ELR (cell line): ENCODE measurements at places on chromosomes 11 and 22.

- DNase-seq: peak; percentile 1
These were observed 291.8 kb downstream of the MIAT start for GRCh38 chr22:26949193-26949592.

GRCh38 chr11:17547932-17548331 lies 873 bp downstream of the OTOG start:
- no peak for DNase-seq

DNA sequence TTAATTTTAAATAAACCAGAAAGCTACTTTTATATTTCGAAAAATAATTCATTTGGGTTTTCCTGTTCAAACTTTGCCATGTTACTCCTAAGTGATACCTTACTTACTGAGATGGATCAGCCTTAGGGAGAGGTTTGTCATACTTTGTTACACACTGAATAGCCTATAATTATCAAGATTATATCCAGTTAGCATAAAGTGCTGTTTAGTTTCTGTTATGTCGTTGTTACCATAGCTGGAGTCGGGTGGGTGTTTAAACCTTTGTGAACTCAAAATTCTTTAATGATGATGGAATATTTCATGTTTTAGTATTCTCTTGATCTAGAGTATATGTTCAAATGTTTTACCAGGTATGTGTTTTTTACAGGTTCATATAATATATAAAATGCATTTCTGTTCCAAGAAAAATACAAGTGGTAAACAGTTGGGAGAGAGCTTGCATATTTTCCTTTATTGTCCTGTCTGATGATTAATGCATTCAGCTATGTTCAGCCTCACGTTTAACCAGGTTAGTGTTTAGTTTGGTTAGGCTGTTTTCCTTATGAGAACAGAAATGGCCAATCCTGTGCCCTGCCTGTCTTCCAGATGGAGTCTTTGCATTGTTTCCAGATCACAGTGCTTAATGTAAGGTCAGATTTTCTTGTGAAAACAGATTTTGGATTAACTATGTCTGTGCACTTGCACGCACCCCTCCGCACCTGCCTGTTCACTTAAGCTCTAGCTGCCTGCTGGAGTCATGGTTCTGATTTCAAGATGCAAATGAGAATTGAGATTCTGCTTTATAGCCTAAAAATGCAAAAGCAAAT lies 105.6 kb downstream of the ATXN10 start:
- DNase-seq: peak; percentile 33

- no peak for DNase-seq
These were observed 54.3 kb upstream of the CREB3L1 start for GRCh38 chr11:46223252-46223513.

- DNase-seq: peak; percentile 56
These were observed 786 bp downstream of the CAPN1 start for GRCh38 chr11:65182258-65183170.

- DNase-seq: peak; percentile 87
These were observed 76.0 kb downstream of the UBASH3B start for GRCh38 chr11:122731500-122731913.

- no peak for DNase-seq
These were observed 40.3 kb downstream of the MCHR1 start for GRCh38 chr22:40719599-40719998.

- no peak for DNase-seq
These were observed 34.4 kb downstream of the HIRA start for GRCh38 chr22:19396934-19397733.

- DNase-seq: no peak
These were observed 50.6 kb downstream of the ELFN2 start for GRCh38 chr22:37376643-37377042.

- no peak for DNase-seq
These were observed 189.8 kb downstream of the SNX19 start for GRCh38 chr11:130726234-130727037.

GRCh38 chr11:14934641-14935351 lies 37.4 kb downstream of the CALCA start:
- no peak for DNase-seq

GRCh38 chr11:62024936-62025486 lies 57.6 kb upstream of the FTH1 start:
- DNase-seq: no peak

GRCh38 chr11:4610258-4610935 lies 2.4 kb upstream of the TRIM68 start:
- peak; percentile 29 for DNase-seq

- no peak for DNase-seq
These were observed 177.5 kb downstream of the MYO18B start for GRCh38 chr22:25919452-25919851.

- DNase-seq: peak; percentile 88
These were observed 17.5 kb downstream of the RELT start for GRCh38 chr11:73393479-73394415.

DNA sequence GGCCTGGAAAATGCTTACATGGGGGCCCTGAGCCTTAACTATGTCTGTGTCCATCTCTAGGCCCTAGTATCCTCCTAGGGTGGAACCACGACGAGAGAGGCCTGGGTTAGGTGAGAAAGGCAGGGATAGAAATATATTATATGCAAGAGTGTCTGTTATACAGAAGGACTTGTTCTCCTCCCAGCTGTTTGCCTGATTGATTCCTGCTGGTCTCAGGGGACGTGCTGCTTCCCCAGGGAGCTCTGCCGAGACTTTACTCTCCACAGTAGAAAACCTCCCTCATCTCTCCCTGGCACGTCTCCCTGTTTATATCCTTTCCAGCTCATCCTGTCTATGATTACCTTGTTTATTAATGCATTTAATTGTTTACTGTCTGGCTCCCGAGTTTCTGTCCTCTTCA lies 132.6 kb downstream of the MIAT start:
- DNase-seq: no peak

DNA sequence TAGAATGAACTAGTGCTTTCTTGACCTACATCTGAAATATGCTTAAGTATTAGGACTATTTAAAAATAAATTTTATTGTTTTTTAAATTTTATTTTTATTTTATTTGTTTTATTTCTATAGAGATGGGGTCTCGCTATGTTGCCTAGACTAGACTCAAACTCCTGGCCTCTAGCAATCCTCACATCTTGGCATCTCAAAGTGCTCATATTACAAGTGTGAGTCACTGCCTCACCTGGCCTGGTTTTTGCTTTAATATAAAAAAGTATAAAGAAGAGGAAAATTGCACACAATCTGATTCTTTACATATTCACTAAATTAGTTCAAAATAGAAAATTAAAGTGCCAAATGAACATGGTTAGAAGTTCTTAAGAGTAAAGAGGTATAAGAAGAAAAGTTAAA lies 37.5 kb downstream of the HEPHL1 start:
- no peak for DNase-seq

DNA sequence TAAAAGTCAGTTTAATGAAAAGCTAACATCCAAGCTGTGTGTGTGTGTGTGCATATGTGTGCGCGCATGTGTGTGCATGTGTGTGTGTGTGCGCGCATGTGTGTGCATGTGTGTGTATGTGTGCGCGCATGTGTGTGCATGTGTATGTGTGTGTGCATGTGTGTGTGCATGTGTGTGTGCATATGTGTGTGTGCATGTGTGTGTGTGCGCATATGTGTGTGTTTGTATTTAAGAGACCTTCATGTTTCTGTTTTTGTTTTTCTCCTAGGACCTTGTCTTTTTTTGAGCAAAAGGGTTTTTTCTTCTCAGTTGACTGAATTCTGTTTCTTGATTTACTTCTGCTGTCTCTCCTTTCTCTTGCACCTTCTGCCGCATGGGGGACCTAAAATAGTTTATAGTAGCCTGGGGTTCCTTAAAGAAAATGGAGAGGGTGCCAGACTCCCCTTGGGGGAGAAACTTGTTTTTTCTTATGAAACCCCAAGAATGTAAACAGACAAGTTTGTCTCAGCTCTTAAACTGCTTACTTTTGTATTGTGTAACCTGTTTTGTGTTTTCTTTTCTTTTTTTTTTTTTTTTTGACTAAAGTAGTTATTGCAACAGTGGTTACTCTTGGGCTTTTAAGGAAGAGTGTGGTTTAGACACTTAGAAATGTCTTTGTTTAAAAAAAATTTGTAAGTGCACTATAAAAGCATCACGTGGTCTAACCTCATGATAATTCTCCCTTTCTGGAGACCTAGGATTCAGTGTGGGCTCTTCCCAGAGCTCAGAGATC lies 53.0 kb downstream of the OSBPL5 start:
- no peak for DNase-seq

DNA sequence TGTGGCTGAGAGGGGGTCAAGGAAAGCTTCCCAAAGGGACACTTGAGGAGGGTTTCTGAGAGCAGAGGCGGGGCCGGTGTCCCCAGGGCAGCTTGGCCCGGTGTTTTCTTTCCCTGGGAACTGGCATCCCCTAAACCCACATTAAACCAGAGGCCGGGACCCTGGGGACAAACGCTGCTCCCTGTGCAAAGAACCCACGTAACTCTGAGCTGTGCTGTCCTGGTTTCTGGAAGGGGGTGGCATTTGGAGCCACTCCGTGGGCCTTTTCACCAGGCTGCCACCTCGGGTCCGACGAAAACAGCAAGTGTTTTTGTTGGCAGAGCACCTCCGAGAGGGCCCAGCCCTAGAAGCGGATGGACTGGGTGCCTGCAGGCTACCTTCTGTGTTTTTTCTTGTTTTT lies 100.2 kb upstream of the ANO1 start:
- no peak for DNase-seq

DNA sequence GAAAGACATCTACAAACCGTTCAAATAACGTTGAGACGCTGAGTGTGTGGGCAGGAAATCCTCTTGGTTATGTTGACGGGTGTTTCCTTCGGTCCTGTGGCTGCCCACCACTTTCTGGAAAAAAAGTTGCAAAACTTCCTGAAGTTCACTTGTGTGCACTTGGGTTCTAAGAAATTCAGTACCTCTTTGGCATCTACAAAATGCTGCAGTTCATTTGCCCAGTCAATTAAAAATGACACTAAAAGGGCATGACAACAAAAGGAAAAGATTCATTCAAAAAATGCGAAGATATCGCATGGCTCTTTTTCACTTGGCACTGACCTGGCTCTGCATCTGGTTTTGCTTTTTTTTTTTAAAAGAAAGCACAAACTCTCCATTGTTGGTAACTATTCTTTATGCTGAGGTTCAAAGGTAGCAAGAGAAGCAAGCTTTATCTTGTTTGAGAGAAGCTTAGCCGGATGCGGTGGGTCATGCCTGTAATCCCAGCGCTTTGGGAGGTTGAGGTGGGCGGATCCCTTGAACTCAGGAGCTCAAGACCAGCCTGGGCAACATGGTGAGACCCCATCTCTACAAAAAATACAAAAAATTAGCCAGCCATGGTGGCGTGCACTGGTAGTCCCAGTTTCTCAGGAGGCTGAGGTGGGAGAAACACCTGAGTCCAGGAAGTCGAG lies 10.6 kb upstream of the XBP1 start:
- DNase-seq: no peak

GRCh38 chr11:121670266-121670665 lies 217.5 kb upstream of the SORL1-AS1 start:
- DNase-seq: no peak

DNA sequence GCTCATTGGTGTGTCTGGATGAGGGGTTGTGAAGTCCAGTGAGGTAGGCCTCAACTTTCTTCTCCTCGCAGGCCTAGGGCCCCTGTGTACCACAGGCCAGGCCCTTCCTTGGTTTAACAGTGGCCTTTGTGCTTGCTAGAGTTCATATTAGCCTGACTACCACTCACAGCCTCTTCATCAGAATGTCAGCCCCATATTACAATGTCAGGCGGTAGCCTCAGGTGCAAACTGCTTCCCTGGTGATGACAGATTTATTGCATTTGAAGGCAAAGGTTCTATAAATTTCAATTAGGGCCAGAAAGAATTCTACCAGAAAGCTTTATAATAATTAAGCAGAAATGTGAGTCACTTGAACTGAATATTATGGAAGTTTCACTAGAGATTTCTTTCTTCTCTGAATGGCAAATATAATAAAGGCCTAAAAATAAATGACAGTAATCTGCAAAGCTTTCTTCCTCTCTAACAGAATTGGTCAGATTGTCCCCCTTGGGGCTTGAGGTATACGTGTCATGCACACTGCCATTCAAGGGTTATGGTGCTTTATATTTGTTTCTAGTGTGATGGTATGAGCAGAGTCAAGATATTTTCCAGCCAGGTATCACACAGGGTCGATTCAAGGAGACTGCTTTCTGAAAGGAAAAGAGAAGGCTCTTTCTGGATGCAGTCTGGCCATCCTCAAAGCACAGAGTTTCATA lies 210.3 kb downstream of the CWF19L2 start:
- DNase-seq: no peak

DNA sequence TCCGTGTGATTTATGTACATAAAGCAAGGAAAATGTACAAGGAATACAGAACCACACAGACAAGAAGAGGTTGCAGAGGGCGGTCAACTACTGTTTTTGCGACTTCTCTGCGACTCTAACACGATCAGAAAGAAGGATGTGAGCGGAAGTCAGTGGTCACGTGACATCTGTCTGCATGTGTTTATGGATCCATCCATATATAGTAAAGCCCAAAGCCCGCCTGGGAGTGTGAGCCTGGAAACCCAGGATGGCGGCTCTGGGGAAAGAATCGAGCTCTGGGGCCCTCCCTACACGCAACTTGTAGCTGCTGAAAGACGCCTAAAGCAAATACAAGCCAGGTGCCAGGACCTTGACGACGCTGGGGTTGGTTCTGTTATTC lies 8.8 kb downstream of the OSBPL5 start:
- no peak for DNase-seq

DNA sequence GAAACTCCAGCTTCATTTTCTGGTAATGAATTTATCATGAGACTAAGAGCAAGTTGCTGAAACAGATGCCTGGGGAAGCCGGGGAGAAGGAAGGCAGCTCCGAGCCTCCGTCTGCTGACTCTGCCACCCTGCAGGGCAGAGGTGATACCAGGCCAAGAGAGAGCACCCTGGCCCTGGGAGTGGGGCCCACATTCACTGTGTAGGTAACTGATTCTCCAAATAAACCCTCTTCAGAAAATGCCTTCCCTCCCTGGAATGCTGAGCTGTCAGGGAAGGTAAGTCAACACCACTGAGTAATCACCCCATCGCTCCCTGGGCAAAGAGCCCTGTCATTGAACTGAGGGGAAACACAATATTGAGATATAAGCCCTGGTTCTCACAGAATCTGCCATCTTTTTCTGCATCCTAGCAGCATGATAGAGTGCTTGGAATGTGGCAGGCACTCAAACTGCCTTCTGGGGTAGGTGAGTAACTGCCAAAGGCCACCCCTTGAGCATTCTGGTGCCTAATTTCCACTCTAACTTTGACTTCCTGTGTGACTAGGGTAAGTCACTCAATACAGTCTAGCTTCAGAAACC lies 147.6 kb downstream of the SPATA19 start:
- no peak for DNase-seq
